ENCODE measurements at places on chromosomes 7 and 10. TPM values are rescaled to one million over a fixed set of nuclear protein-coding genes. Genes with fewer than 3 reads are reported as not detected.

DNA sequence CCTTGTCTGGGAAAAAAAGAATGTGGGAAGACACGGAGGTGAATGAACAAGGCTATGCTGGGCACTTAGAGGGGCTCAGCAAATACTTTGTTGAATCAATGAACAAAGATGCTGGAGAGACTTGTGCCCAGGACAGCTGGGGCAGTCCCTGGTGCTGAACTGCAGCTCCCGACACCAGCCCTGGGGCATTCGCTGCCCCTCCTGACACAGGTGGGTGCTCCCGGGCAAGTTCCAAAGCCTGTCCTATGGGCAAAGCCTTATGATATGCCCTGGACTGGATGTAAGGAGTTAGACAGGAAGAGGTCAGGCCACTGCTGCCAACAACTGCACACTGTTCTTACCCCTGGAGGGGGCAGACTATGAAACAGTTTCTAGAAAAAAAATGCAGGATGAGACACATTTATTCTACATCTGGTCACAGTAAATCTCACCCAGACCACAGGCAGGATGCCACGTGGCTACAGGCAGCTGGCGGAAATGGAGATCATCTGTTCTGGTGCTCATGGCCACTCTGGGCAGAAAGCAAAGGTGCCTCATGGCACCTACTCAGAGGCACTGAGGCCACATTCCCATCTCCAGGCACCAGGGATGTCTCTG, 21.9 kb upstream of the FRAT2 start:
- DNase-seq, result no peak
- H3K4me1 ChIP-seq, result no peaks in the 10 kb centered on the region
- H3K27ac ChIP-seq, result no peak overlapping the region
- peaks cover 9% of the 10 kb centered on the region for H3K36me3 ChIP-seq

- peak overlapping the region; percentile 85 for H3K4me3 ChIP-seq
- H3K27ac ChIP-seq, result peak overlapping the region; percentile 99
- H3K27me3 ChIP-seq, result no peaks in the 10 kb centered on the region
- no peaks in the 10 kb centered on the region for H3K36me3 ChIP-seq
- peaks cover 31% of the 10 kb centered on the region for H3K4me1 ChIP-seq
Measured at GRCh38 chr10:43407148-43407575, 1.8 kb downstream of the HNRNPF start.

DNA sequence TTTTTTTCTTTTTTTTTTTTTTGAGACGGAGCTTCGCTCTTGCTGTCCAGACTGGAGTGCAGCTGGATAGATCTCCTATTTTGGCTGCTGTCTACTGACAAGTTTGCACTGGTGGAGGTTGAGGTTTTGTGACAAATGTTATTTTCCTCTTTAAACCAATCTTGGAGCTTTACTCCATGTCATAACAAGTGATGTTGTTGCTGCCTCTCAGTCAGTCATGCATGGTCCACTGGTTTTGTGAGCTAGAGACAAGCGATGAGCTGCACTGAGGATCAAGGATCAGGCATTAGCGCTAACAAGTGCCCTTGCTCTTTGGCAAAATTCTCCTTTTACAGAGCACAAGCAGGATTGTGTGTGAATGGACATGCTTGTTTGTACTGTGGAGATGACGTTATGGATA, 805 bp upstream of the WDFY4 start:
- H3K4me3 ChIP-seq, result no peak overlapping the region
- no peaks in the 10 kb centered on the region for H3K27me3 ChIP-seq
- no peak overlapping the region for H3K27ac ChIP-seq
- no peak for DNase-seq

DNA sequence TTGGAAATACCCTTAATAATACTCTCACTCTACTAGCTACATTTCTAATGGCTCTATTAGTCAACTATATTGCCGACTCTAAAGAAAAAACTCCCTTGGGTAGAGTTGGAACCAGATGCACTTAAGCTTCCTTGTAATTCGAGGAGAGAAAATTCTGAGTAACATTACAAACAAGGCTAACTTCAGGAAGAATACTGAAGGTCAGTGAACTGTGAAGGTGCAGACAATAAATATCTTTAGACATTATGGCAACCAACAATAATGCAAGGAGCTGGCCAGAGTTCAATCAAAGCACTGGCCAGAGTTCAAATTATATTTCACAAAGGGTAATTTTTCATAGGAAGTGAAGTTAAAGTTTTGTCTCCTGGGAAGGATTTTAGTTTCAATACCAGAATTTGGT, 40.7 kb upstream of the MRLN start:
- DNase-seq, result no peak
- H3K27me3 ChIP-seq, result no peaks in the 10 kb centered on the region
- no peak overlapping the region for H3K27ac ChIP-seq
- H3K36me3 ChIP-seq, result peaks cover 29% of the 10 kb centered on the region

TMEM60 gene
- 12.2 TPM for total RNA-seq

- no peaks in the 10 kb centered on the region for H3K27me3 ChIP-seq
- no peaks in the 10 kb centered on the region for H3K36me3 ChIP-seq
- H3K27ac ChIP-seq, result no peak overlapping the region
- H3K4me3 ChIP-seq, result no peak overlapping the region
- no peak for DNase-seq
Measured at GRCh38 chr7:34772296-34772938, 114.4 kb downstream of the NPSR1 start.

DYDC2 gene
- total RNA-seq, result not detected

FAM237B gene
- total RNA-seq, result not detected

DNA sequence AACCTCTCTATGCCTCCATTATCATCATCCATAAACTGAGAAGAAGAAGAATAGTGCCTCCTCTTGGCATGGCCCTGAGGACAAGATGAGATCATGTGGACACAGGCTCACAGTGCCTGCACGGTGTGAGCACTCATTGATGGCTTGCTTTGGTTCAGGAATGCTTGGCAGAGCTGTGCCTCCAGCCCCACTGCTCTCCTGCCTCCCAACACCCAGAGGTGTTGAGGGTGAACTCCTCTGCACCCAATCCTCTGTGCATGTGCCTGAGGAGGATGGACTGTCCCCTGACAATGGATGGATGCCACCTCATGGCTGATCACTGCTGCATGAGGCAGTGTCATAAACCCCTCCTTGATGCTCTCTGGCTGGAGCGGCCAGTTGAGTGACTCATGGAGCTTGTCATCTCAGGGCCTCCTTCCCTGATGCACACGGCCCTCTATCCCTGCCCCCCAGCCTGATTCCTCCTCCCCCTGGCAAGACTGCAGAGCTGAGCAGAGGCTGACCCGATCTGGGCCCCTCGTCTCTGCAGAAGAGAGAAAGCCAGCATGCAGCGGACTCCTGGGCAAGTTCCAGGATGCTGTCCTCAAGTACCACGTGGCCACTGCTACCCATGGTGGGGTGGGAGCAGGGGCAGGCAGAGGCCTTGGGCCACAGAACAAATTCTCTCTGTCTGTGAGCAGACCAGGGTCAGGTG, 136.3 kb downstream of the KCNMA1 start:
- no peak overlapping the region for H3K27ac ChIP-seq
- peaks cover 57% of the 10 kb centered on the region for H3K4me1 ChIP-seq
- H3K36me3 ChIP-seq, result no peaks in the 10 kb centered on the region

DNA sequence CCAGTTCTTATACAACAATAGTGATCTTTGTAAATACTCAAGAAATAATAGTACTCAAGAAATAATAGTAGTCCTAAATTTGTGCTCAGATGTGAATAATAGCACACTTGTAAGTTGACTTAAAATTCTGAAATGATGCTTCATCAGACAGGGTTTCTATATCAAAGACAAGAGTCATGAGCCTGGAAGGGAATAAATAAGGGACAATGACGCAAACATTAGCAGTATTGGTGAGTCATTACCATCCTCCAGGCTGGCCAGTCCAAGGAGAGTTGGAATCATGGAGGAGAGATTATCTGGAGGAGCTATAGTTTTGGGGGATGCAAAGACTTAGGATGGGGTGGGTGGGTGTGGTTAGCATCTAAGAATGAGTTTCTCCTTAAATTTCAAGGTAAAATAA, 6.1 kb upstream of the SH3PXD2A start:
- no peaks in the 10 kb centered on the region for H3K27me3 ChIP-seq
- DNase-seq, result no peak
- H3K4me1 ChIP-seq, result no peaks in the 10 kb centered on the region
- H3K27ac ChIP-seq, result no peak overlapping the region

DNA sequence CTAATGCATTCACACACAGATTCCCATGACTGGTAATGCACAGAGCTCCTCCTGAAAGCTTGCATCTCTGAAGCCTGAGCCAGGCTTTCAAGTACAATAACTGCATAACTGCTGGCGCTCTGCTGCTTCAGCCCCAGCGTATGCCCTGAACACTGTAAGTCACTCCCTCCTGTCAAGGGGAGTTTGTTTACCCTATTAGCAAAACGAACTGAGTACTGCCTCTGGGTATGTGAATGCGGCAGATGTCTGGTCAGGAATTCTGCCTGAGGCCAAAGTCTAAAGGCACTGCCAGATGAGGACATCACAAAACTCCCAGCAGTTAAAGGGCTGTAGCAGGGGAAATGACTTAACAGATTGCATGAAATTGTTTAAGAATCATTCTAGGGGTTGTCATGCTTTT, 97.7 kb downstream of the NRCAM start:
- H3K4me3 ChIP-seq, result no peak overlapping the region
- no peaks in the 10 kb centered on the region for H3K36me3 ChIP-seq
- no peak overlapping the region for H3K27ac ChIP-seq
- no peaks in the 10 kb centered on the region for H3K4me1 ChIP-seq
- H3K27me3 ChIP-seq, result no peaks in the 10 kb centered on the region

GRCh38 chr7:128869944-128870285, 7.3 kb downstream of the ATP6V1F start:
- DNase-seq, result no peak
- H3K27me3 ChIP-seq, result no peaks in the 10 kb centered on the region
- H3K27ac ChIP-seq, result no peak overlapping the region
- peak overlapping the region; percentile 79 for H3K4me3 ChIP-seq
- H3K4me1 ChIP-seq, result peaks cover 16% of the 10 kb centered on the region

- DNase-seq, result no peak
- no peaks in the 10 kb centered on the region for H3K36me3 ChIP-seq
- no peak overlapping the region for H3K4me3 ChIP-seq
- H3K27ac ChIP-seq, result no peak overlapping the region
- no peaks in the 10 kb centered on the region for H3K27me3 ChIP-seq
- H3K4me1 ChIP-seq, result no peaks in the 10 kb centered on the region
Measured at GRCh38 chr10:3014968-3015367, 52.4 kb upstream of the PFKP start.

PDE6C gene
- not detected for total RNA-seq

- H3K4me3 ChIP-seq, result peak overlapping the region; percentile 97
- peaks cover 17% of the 10 kb centered on the region for H3K4me1 ChIP-seq
- no peaks in the 10 kb centered on the region for H3K36me3 ChIP-seq
- no peaks in the 10 kb centered on the region for H3K27me3 ChIP-seq
- peak overlapping the region; percentile 98 for H3K27ac ChIP-seq
Measured at GRCh38 chr10:61901829-61902444, 438 bp downstream of the ARID5B start.

DNA sequence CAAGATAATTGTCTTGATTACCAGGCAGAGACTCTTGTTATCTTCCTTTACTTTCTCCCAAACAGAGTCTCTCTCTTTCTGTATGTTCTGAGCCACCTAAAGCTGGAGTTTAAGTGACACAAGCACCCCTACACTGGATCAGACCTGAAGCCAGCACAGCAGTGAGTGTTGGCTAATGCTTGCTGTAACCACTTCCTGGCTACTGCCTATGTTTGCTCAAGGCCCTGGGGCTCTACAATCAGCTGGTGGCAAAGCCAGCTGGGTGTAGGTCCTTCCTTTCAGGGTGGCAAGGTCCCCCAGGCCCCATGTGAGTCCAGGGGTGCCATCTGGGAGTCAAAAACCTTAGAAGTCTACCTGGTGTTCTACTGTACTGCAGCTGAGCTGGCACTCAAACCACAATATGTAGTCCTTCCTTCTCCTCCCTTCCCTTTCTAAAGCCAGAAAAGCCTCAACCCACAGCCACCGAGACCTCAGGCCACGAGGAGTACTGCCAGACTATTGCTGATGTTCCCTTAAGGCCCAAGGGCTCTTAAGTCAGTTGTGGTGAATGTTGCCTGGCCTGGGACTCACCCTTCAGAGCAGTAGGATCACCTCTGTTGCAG, 416.3 kb downstream of the ADRA2A start:
- no peaks in the 10 kb centered on the region for H3K36me3 ChIP-seq
- H3K27ac ChIP-seq, result no peak overlapping the region
- H3K27me3 ChIP-seq, result no peaks in the 10 kb centered on the region

CRPPA gene
- 2.1 TPM for total RNA-seq

SFRP5 gene
- 0.41 TPM for total RNA-seq

DNA sequence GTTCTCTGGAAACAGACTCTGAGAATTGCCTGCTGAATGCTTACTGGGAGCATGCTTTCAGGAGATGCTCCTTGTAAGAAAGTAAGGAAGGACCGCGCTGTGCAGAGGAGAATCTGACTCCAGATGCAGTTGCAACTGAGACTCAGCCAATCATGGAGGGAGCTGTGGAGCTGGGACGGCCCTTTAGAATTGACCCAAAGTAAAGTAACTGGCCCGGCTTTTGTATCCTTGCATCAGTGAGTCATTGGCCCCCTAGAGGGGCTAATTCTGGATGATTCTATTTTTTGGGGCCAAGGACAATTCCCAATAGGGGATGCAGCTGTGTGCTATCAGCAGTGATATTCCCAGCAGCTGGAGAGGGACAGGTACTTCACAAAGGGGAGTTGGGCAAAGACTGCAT, 170.4 kb downstream of the PTEN start:
- H3K4me1 ChIP-seq, result no peaks in the 10 kb centered on the region
- DNase-seq, result no peak
- no peaks in the 10 kb centered on the region for H3K27me3 ChIP-seq

CLDN3 gene
- not detected for total RNA-seq

- no peak overlapping the region for H3K27ac ChIP-seq
- no peak overlapping the region for H3K4me3 ChIP-seq
- H3K27me3 ChIP-seq, result no peaks in the 10 kb centered on the region
- no peaks in the 10 kb centered on the region for H3K4me1 ChIP-seq
Measured at GRCh38 chr10:97924678-97925077, 75.0 kb downstream of the GOLGA7B start.

ELFN1 gene
- 0.81 TPM for total RNA-seq

DNA sequence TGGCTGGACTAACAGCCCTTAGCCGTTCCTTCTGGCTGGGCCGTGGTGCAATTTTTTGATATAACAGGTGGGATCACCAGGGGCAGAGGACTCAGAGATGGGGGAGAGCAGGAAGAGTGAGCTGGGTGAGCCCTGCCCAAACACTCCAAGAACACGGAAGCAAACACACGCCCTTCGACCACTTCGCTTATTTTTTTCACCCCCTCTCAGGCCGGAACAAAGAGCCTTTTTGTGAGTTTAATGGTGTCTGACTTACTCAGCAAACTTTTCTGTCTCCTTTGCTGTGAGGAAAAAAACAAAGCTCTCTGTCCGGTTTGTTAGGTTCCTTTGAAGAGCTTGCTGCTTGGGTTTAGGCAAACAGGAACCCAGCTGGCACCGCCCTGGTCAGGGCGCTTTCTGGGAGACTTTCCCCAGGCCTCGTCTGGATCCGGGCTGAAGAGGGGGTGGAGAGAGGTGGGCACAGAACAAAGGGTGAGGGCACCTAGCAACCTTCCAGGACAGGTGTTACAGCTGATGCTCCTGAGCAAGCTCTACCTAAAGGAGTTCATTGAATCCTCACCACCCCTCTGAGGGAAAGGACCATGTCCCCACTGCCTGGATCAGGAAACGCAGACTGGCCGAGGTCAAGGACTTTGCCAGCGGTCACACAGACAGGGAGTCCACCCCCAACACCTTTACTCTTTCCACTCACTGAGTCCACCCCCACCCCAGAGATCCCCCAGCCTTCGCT, 23.3 kb downstream of the CALML3 start:
- no peaks in the 10 kb centered on the region for H3K36me3 ChIP-seq
- peak overlapping the region; percentile 58 for H3K4me3 ChIP-seq
- H3K27me3 ChIP-seq, result no peaks in the 10 kb centered on the region
- H3K27ac ChIP-seq, result peak overlapping the region; percentile 91

All from thoracic aorta (tissue), 2 donors.